ENCODE measurements at places on chromosomes 7 and 10.

- no peak for DNase-seq
Measured at GRCh38 chr10:43209651-43210141, 57.2 kb downstream of the RASGEF1A start.

- DNase-seq: no peak
Measured at GRCh38 chr7:32937344-32938174, 19.7 kb upstream of the FKBP9 start.

- no peak for DNase-seq
Measured at GRCh38 chr10:74244097-74244685, 93.2 kb downstream of the ADK start.

DNA sequence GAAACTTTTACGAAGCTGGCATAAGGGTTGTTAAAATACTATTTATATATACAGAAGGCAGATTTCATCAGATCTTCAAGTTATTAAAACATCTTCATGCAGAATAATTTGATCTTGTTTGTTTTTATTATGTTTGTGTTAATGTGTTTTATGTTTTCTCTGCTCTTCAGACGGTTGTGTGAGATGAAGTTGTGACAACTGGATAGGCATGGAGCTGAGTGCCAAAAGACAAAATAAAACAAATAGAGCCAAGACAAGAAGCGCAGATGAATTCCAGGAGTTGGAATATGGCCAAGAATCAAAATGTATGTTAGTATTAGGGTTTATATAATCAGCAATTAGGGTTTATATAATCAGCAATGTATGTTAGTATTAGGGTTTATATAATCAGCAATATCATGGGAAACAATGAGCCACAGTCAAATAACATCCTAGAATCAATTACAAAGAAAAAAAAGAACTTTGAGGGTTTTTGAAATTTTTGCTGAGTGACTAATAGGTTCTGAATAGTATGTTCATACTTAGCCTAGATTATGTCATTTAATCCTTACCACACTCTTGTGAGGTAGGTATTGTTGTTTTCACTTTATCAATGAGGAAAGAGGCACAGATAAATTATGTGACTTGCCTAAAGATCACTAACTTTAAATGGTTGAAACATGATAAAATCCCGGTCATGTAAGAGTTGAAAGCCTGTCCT is 488.0 kb upstream of the STEAP1 start:
- DNase-seq: no peak

- no peak for DNase-seq
Measured at GRCh38 chr10:122669842-122670241, 29.8 kb downstream of the C10orf120 start.

- no peak for DNase-seq
Measured at GRCh38 chr7:31788445-31788844, 101.4 kb downstream of the PPP1R17 start.

GRCh38 chr7:134254311-134254710 is 62.4 kb downstream of the SLC35B4 start:
- no peak for DNase-seq

- no peak for DNase-seq
Measured at GRCh38 chr7:23438171-23438570, 32.1 kb downstream of the IGF2BP3 start.

All from activated CD4-positive, alpha-beta T cell treated with anti-CD3 and anti-CD28 coated beads, Interleukin-2, amount 50 U/mL, for 16 hours (primary cell).